ENCODE measurements at places on chromosomes 6 and 20.

- DNase-seq = no peak
Observed at GRCh38 chr20:14919501-14920081, 582.2 kb upstream of the FLRT3 start.

- no peak for DNase-seq
Observed at GRCh38 chr6:151885234-151885633, 77.8 kb downstream of the ESR1 start.

DNA sequence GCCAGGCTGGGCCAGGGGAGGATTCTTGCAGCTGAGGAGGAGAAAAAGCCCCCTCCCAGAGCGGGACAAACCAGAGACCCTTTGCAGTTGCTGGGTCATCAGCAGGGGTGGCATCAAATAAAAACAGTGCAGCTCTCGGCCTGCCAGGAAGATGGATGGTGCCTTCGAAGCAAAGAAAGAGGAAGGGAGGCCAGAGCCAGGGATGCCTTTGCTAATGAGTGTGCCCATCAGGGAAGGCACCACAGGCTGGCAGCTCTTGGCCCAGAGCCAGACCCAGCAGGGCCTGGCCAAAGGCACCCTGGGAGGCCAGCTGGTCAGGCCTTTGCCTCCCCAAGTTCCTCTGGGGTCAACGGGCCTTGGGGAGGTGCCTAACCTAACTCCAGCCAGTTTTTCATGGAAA, 26.3 kb upstream of the ZNF318 start:
- no peak for DNase-seq

- no peak for DNase-seq
Observed at GRCh38 chr6:155481215-155481614, 25.6 kb upstream of the NOX3 start.

DNA sequence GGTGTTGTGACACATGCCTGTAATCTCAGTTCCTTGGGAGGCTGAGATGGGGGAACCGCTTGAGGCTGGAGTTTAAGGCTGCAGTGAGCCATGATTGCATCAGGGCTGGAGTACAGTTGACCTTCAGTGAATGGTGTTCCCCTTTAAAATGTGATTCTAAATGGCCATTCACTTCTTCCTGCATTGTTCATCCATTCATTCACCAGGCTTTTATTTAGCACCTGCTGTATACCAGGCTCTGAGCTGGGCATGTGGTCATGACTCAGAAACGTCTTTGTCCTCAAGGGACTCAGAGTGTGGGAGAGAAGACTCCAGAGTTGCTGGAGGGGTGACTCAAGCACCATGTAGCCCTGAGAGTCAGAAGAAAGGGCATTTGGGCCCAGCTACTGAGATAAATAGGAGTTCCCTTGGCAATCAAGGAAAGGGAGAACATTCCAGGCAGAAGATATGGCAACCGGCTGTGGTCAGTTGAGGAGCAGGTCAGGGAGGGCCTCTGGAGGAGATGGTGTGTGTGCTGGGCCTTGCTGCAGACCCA, 101.1 kb downstream of the DLGAP4 start:
- DNase-seq = no peak

DNA sequence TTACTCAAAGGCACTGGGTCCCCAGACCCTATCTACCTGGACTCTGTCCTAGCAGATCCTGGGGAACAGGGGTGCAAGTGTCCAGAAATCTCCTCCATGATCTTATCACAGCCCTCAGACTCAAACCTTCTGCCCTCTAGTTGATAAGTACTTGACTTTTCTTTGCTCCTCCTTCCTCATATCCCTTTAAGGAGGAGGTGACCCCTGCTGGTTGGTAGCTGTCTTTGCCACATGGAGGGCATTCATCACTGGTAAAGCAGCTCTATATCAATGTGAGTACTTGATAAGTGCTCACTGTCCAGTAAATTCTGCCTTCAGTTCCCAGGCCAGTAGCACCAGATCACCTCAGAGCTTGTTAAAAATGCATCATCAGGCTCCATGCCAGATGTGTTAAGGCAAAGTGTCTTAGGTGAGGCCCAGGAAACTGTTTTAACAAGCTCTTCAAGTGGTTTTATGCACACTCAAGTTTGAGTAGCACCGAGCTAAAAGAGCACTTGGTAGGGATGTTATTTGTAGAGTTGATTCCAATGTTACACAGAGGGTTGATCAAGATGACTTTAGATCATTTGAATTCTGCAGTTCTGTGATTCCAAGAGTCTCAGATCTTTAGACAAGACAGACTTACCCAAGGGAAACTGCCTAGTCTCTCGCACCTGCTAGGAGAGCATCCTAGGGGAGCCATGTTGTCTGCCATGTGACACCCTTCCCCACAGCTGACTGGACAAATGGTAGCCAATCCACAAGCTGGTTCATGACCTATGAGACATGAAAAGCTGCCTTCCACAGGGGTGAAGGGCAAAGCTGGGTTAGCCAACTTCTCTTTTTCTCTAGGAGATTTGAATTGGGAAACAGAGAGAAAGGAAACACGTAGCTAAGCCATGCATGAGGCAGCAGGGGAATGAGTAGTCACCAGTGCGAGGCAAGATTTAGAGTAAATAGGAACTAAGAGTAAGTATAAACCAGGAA, 18.6 kb downstream of the TREML2 start:
- peak; percentile 20 for DNase-seq

DNA sequence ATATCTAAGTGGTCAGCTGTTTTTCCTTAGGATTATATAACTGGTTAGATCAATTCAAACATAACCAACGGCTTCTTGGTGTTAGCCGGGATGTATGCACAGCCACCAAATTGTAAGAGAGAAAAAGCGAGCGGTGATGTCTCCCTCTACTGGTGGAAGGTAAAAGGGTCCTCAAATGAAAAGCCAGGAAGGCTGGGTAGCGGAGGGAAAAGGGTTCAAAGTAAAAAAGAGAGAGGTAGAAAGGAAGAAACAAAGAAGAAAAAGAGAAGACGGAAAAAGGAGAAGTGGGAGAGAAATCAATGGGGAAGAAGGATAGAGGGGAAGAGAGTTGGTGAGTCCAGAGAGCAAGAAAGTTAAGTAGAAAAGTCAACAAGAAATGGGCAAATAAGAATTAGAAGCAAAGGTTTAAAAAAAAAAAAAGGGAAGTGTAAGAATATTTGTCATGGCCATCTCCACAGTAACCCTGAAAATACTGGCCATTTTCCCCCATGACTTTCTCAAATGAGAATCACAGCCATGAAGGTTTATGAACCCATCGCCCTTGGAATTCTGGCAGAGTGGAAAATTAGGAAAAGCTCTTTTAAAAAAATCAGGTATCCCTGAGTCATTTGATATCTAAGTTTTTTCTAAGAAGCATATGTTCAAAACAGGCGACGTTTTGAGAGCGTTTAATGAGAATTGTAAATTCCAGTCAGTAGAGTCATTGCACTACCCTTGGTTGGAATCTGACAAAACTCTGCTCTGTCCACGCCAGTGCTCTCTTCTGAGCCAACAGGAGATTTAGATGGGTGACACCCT, 155.6 kb upstream of the SNX9 start:
- DNase-seq = peak; percentile 24

DNA sequence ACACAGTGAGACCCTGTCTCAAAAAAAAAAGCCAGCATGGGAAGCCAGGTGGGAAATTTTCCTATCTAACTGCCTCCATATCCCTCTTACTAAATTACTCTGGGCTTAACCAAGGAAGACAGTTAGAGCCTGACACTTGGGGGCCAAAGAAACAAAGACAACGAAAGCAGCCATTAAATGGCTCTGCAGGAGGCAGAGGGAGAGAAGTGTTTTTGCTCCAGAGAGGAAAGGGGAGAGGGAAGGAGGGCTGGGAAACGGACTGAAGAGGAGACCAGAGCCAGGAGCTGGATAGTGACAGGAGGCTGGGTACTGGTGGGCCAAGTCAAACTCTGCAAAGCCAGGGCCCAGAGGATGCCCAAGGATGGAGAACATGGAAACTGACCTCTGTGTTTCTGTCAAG, 10.7 kb upstream of the TGIF2 start:
- DNase-seq = no peak

GRCh38 chr6:146047371-146047770, 18.5 kb downstream of the GRM1 start:
- DNase-seq = no peak

- no peak for DNase-seq
Observed at GRCh38 chr6:168563656-168564055, 122.7 kb downstream of the SMOC2 start.

DNA sequence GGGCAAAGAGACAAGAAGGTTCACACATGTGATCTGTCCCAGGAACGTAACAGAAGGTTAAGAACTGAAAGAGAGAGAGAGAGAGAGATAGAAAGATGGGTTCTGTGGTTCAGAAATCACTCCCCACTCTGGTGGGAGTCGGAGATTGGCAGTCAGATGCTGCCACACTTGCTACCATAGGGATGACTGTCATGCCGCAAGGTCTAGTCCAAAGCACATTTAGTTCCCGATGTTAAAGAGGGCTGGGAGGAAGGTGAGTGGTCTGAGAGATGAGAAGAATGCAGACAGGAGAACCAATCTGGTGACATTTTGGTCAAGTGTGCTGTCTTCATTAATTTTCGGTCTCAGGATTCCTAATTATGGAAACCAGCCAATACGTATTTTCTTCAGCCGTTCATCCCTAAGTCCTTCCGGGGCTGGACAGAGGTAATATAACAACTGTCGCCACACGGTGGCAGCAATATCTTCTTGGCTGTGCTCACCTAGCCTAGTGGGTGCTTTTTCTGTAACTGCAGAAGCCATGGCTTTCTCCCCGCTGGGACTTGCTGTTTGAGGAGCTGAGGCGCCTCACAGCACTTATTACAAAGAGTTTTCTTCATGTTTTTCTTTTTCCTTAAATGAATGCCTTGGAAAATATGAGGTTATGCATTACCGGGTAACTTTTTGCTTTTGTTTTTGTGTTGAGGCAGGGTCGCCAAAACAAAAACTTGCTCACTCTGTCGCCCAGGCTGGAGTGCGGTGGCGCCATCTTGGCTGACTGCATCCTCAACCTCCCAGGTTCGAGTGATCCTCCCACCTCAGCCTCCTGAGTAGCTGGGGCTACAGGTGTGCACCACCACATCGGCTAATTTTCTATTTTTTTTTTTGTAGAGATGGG, 46.0 kb downstream of the SLC35D3 start:
- peak; percentile 22 for DNase-seq

DNA sequence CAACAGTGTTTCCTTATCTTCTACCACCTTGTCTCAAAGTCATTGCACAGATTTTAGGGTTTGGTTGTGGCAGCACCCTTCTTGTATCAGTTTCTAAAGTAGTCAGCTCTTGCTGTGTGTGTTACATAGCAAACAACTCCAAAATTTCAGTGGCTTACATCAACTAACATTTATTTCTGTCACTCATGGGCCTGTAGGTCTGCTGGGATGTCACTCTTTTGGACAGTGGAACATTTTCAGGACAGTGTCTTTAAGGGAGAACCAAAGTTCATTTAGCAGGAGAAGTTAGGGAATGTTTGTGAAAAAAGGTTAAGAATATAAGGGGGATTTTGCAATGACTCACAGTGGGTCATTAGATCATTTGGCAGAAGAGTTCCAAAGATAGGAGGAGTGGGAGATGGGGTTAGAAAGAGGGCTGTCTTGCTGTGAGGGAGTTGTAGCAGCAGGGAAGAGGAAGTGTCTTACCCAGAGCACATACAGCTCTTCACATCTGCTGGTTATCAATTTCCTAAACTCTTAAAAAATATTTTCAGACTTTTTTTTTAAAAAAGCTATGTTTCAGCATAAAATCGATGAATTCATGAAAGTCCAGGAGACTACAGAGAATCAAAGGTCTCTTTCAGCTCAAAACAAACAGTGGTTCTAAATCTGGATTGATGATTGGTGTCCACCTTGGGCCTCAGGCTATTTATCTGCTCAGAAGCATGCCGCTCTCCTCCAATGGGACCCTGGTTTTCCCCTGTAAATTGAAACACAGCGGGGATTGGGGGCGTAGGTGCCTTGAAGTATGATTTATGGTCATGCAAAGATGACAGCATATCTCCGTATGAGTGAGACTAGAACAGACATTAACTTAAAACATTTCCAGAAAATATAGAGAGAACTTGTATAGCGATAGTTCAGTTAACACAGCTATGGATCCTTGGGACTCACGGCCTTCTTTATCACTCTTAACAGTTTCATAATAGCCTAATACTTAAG, 117.3 kb downstream of the B3GAT2 start:
- DNase-seq = no peak

- no peak for DNase-seq
Observed at GRCh38 chr6:105539911-105540310, 137.0 kb upstream of the PREP start.

- DNase-seq = no peak
Observed at GRCh38 chr20:62454904-62455636, 20.7 kb downstream of the GATA5 start.

DNA sequence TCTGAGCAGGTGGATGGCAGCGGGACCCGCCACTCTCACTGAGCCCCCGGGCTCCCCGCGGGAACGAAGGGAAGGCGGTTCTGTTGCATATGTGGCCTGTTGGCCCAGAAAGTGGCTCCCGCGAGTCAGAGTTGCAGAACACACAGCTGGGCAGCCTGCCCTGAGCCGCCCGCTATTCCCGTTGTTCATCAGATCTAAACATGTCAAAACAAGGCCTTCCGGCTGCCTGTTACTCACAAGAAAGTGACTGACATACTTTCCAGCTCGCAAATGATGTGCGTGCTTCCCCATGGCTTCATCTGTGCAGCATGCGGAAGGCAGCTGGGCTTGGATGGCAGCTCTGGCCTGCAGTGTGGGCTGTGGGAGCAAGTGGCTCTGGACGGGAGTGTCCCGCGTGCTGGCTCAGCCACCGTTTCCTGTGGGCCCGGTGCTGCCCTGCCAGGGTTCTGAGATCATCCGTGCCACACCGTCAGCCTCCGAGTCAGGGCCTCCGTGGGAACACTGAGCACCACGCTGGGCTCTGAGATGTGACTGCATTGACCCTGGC, 227.3 kb downstream of the ERMARD start:
- DNase-seq = no peak

GRCh38 chr6:41348934-41349333, 13.5 kb downstream of the NCR2 start:
- no peak for DNase-seq

DNA sequence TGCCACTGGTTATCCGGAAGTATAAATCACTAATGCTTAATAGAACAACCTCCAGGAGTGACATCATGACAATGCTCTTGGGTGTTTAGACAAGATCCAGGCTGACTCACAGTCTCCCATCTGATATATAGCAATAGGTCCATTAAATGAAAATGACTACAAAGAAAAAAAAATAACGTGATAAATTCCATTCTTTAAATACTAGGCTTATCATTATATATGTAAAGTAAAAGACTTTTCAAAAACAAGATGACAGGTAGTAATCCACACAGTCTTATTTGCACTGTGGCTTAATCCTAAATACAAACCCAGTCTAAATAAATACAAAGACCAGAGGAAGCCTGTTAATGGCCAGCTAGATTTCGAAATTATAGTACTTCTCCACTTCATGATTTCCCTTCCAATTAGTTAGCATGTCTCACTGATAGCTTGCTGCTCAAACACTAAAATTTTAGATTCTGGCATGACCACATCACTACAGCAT, 149.1 kb upstream of the BEND3 start:
- DNase-seq = no peak
